ENCODE measurements at places on chromosomes 12 and 14. TPM values are rescaled to one million over a fixed set of nuclear protein-coding genes. Genes with fewer than 3 reads are reported as not detected.

GRCh38 chr12:75913502-75914351 is 117.8 kb downstream of the PHLDA1 start:
- H3K4me1 ChIP-seq = peaks cover 34% of the 10 kb centered on the region
- peaks cover 6% of the 10 kb centered on the region for H3K36me3 ChIP-seq
- no peak overlapping the region for H3K4me3 ChIP-seq
- H3K27ac ChIP-seq = peak overlapping the region; percentile 79

DNA sequence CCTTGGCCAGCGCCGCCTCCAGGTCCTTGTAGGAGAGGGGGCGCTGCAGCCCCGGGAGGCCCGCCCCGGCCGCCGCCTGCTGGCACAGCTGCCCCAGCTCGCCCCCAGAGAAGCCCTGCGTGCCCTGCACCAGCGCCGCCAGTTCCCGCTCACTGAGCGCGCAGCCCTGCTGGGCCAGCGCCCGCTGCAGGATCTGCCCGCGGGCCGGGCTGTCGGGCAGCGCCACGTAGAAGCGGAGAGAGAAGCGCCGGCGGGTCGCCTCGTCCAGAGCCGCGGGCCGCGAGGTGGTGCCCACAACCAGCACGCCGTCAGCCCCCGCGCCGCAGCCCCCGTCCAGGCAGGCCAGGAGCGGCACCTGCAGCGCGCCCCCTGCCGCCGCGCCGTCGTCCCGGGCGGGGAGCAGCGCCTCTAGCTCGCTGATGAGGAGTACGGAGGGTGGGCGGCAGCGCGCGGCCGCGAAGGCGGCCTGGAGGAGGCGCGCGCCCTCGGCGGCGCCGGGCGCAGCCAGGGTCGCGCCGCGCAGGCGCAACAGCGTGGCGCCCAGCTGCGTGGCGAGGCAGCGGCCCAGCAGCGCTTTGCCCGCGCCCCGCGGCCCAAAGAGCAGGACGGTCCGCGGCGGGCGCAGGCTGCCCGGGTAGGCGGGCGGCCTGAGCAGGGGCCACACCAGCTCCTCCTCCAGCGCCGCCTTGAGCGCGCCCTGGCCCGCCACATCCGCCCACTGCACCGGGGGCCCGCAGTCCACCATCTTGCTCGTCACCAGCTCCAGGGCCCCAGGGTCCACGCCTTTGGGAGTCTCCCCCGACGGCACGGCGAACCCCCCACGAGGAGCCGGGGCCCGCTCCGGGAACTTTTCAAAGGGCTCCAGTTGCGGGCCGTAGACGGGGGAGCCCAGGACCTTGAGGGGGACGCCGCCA is 27.7 kb downstream of the FIGNL2 start:
- no peaks in the 10 kb centered on the region for H3K36me3 ChIP-seq
- H3K4me3 ChIP-seq = no peak overlapping the region
- DNase-seq = peak; percentile 49

DNA sequence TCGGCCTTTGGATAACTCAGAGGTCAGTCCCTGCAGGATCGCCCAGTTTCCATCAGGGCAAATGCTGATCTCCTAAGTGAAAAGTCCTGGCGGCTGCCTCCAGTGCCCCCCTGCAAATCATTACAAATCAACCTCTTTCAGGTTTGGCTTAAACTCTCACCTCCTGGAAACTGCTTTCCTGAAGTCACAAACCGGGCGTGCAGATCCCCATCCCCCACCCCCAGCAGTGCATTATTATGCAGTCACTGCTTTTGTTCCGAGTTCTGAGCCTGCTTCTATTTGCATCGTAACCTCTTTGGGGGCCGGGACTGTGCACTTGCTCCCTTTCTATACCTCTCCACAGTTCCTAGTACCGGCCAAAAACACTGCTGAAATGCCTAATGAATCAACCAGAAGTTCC is at the start of gene USP44:
Gene USP44 (minus strand): TSS at position 172 of the 400 bp plus-strand sequence. CDS start 17,220 bp downstream, outside the sequence.
- peak within 1 kb of the TSS; percentile 53 for H3K27ac ChIP-seq
- H3K27me3 ChIP-seq = peaks cover 4% of the 10 kb centered on the region
- peaks cover 44% of the 10 kb centered on the region for H3K4me1 ChIP-seq
- H3K36me3 ChIP-seq = peaks cover 3% of the 10 kb centered on the region
- H3K4me3 ChIP-seq = peak within 1 kb of the TSS; percentile 58

DNA sequence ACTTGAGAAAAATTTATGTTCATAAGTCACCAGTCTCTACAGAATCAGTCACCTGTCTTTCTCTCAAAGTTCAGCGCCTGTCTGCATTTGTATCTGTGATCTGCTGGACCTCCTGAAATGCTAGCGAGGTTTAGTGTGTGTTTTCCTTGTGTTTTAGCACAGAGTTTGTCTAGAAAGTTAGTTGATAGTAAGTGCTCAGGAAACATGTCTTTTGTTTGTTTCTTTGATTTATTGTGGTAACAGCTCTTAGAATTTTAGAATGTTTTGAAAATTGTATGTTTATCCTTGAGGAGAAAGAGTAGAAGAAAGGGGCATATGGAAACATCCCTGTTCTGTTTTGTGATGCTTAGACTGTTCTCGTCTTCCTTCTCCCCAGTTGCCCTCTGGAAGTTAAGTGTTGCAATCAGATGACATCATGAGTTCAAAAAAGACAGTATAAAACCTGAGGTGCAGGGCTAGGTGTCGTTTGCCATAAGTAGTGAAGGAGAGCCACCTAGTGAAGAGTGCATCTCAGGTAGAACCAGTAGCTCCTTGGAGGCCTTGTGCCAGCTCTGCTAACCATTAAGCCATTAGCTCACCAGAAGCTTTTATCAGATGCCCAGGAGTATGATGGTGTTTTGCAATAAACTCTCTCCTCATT is 44.8 kb downstream of the FBXW8 start:
- no peak overlapping the region for H3K27ac ChIP-seq
- peaks cover 32% of the 10 kb centered on the region for H3K4me1 ChIP-seq
- DNase-seq = no peak
- H3K4me3 ChIP-seq = no peak overlapping the region
- H3K36me3 ChIP-seq = peaks cover 14% of the 10 kb centered on the region
- no peaks in the 10 kb centered on the region for H3K27me3 ChIP-seq

DNA sequence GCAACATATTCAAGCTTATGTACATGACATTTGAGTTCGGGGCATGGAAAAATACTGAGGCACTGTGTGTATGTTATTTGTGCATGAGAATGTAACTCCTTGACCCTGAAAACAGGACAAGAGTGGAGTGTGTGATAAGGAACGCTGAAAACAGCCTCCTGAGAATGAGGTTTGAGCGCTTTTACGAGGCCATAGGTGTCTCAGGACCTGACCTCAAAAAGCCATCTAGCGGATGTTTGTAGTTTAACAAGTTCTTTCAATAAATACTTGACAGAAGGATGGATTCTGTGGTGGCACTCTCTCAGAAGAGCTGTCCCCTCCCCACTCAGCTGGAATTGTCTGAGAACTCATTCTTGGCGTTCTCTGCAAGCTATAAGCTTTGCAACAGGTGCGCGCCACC is 350.5 kb upstream of the TMTC1 start:
- H3K27ac ChIP-seq = no peak overlapping the region
- H3K4me1 ChIP-seq = no peaks in the 10 kb centered on the region
- no peak overlapping the region for H3K4me3 ChIP-seq
- no peaks in the 10 kb centered on the region for H3K36me3 ChIP-seq

DNA sequence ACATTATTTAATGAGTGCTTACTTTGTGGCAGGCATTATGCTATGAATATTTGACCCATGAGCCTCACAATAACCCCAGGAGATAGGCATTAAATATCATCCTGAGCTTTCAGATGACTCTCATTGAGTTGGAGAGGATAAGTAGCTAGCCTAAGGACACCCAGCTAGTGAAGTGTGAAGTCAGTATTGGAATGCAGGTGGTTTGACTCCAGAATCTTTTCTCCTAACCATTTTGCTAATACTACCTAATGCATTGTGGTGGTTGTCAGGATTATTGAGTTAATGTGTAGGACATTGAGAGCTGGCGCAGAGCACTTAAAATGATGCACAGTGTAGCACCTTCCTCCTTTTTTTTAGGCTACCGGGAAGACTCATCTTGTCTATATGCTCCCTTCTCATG is 3.8 kb upstream of the CDKL1 start:
- H3K27ac ChIP-seq = no peak overlapping the region
- H3K27me3 ChIP-seq = peaks cover 18% of the 10 kb centered on the region
- DNase-seq = no peak
- no peak overlapping the region for H3K4me3 ChIP-seq
- H3K4me1 ChIP-seq = peaks cover 14% of the 10 kb centered on the region

LBHD2 gene
- total RNA-seq = not detected

EDDM3A gene
- not detected for total RNA-seq

PPP1R1A gene
- total RNA-seq = not detected

CD163 gene
- not detected for total RNA-seq

SYT1 gene
- total RNA-seq = not detected
